ENCODE measurements at places on chromosomes 11 and 22. TPM values are rescaled to one million over a fixed set of nuclear protein-coding genes. Genes with fewer than 3 reads are reported as not detected.

Gene CARD18
- not detected for total RNA-seq

Gene HTATIP2
- 13.9 TPM for total RNA-seq

Gene IGLL1
- total RNA-seq: not detected

Gene GPR152
- not detected for total RNA-seq

Gene RIMBP3B
- total RNA-seq: 1.1 TPM

Gene ADAMTS15
- not detected for total RNA-seq

Gene OR5A1
- total RNA-seq: not detected

Gene RGL4
- total RNA-seq: 0.89 TPM

Gene TMPRSS4
- not detected for total RNA-seq

Gene OR2AG2
- total RNA-seq: 1.7 TPM

Gene CATSPER1
- not detected for total RNA-seq

Gene GNAZ
- 38.5 TPM for total RNA-seq

Gene CHRDL2
- not detected for total RNA-seq

Gene KRTAP5-10
- total RNA-seq: not detected

Gene TMA7B
- not detected for total RNA-seq

Gene MRGPRF
- not detected for total RNA-seq

Gene BEST1
- 1.9 TPM for total RNA-seq

Gene CREB3L1
- total RNA-seq: 0.17 TPM

Gene NAALADL1
- total RNA-seq: 3.9 TPM

Measured in OCI-LY7 (cell line).